ENCODE measurements at places on chromosomes 12 and 14. TPM values are rescaled to one million over a fixed set of nuclear protein-coding genes. Genes with fewer than 3 reads are reported as not detected.

The SLC39A5 gene
- not detected for polyA plus RNA-seq

The ACSM4 gene
- polyA plus RNA-seq = not detected

The KLRB1 gene
- not detected for polyA plus RNA-seq

The PLA2G1B gene
- polyA plus RNA-seq = not detected

GRCh38 chr14:76125511-76125910 lies 26.2 kb upstream of the GPATCH2L start:
- no peak for DNase-seq

Data from BJ (cell line).